HAP-1 (cell line): ENCODE measurements at places on chromosomes 12 and 14.

- DNase-seq = no peak
These were observed 101.7 kb downstream of the KIF21A start for GRCh38 chr12:39341179-39341578.

GRCh38 chr14:58280954-58281787 lies 17.2 kb upstream of the ARID4A start:
- no peak for DNase-seq

DNA sequence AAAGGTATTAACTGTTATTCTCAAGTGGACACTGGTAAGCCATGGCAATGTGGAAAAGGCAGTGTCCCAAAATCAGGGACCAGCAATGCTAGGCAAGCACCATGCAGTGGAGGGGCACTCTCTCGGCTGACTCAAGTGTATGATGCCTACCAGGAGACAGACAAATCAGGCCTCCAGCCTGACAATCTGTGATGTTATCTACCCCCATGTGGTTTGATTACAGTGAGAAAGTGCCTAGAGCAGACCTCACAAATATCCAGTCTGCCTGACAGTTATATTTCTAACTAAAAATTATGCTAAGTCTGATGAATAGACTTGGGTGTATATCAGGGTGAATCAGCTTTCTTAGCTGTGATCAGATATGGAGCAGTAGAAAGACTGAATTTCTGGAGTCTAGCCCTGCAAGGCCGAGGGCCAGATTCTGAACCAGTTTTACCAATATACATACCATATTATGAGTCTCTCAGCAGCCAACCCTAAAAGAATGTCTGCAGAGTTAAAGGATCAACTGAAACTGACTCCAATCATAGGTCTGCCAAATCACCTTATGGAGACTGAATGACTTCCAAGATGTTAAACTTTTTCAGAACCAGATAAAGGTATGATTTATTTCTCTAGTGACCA lies 3.2 kb downstream of the PLBD1 start:
- DNase-seq = no peak

DNA sequence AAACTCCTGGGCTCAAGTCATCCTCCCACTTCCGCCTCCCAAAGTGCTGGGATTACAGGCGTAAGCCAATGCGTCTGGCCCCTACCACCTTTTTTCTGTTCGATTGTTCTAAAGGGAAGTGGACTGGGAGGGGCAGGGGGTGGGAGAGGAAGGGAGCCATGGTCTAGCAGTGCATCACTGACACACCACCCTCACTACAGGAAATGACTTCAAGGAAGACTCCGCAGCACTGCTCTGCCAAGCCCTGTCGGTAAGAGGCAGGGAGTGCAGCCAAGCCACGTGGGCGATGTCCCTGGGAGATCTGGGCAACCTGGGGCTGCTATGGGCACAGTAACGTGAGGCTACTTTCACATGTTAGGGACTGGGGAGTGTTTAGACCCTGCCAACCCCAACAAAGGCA lies 18.0 kb downstream of the LRRC74A start:
- DNase-seq = peak; percentile 37

GRCh38 chr12:33795536-33795935 lies 226.8 kb upstream of the ALG10 start:
- no peak for DNase-seq

- no peak for DNase-seq
These were observed 52.2 kb downstream of the ST8SIA1 start for GRCh38 chr12:22282283-22282682.

GRCh38 chr14:93951635-93952540 lies 24.5 kb downstream of the ASB2 start:
- DNase-seq = no peak

- no peak for DNase-seq
These were observed 36.2 kb downstream of the EML1 start for GRCh38 chr14:99829450-99829849.

DNA sequence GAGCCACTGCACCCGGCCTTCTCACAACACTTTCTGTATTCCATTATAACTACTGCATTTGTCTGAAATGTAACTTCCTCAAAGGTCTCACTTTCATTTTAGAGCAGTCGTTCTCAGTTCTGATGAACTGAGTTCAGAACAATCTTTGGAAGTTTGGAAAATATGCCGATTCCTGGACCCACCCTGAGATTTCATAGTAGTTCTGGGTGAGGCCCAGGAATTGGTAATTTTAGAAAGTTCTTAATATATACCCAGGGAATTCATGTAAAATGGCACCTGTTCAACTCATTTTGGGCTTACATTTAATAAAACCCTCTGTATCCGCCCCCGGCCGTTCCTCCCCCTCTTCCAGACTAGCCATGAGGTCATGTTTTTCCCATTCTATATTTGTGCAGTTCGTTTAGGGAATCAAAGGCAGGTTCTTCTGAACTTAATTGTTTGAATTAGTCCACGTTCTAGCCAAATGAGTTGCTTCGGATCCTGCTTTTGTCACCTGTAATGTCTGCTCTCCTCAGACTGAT lies 5.9 kb downstream of the GSG1 start:
- DNase-seq = no peak

GRCh38 chr12:79233341-79233781 lies 368.8 kb downstream of the SYT1 start:
- no peak for DNase-seq

DNA sequence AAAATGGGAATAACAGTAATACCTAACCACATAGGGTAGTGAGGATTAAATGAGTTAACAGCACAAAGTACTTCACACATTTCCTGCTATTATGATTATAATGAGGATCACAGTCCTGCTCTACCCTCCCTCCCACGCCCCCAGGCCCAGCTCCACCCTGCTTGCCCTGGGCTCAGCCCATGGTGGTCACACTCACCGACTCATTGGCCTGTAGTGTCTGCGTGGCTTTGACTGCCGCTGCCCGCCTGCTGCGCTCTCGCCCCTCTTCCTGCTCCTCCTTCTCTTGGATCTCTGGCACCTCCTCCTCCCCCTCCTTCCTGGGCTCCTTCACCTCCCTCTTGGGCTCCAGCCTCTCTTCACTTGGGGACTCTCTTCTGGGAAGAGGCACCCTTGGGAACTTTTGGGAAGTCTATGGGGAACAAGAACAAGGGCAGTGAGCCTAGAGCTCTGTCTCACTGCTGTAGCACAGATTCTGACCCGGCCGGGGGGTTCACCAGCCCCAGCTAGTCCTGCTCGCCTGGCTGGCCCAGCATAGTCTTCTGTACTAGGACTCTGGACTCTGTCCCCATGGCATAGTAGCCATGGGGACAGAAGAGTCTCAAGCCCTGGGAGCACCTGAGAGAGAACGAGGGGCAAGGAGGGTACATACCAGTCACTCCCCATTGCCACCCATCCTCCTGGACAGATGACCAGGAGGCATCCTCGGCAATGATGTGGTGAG lies 7.1 kb upstream of the PNMA1 start:
- no peak for DNase-seq

DNA sequence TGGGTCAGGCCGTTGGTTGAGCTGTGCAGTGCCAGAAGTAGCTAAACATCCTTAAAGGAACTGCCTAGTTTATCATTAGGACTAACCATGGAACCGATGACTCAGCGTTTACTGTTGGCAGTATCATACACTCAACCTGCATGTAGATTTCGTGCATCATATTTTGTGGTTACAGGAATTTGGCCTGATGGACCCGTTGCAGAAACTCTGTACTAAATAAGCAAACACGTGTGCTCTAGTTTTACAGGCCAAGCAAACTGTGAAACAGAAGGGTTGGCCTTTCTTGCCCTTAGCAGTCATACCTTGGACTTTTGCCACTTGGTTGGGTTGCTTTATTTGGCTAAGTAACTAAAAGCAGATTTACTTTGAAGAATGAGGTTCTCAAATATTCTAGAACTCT lies 35.6 kb downstream of the DGLUCY start:
- DNase-seq = no peak

- no peak for DNase-seq
These were observed 452.4 kb downstream of the TMEM121 start for GRCh38 chr14:105978618-105979295.

DNA sequence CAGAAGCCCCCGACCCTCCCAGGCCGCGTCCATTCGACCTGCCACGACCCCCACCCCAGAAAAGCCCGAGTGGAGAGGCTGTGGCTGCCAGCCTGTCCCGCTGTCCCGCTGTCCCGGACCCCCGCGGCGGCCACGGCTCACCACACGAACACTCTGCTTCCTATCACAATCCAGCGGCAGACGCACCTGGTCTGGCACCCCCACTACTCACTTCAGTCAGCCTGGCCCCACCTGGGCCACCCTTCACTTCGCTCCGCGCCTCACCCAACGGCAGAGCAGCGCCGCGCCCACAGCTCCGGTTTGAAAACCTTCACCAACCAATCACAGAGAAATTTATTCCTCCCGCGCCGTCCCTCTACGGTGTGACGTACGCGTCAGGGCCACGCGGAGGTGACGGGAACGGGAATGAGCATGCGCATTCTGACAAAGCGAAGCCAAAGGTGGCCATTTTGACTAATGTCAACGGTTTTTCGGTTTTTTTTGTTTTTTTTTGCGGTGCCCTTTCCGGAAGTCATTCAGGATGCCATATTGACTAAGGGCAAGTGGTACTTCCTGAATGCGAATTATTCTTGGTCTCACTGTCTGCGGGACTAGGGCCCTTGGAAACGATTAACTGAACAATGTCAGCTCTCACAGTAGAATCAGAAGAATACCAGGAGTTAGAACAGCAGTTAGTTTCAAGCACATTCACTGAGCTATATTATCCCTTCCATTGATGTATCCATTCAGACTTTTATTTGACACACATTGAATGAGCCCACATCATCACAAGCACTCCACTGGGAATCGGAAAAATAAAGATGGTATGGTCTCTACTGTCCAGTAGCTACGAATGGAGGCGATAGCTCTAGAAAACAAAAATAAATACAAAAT lies at the start of gene RACGAP1:
Gene RACGAP1, minus strand, starts transcription at position 308 of the 873 bp plus-strand sequence. CDS start 8,779 bp downstream, outside the sequence.
- peak; percentile 96 for DNase-seq

DNA sequence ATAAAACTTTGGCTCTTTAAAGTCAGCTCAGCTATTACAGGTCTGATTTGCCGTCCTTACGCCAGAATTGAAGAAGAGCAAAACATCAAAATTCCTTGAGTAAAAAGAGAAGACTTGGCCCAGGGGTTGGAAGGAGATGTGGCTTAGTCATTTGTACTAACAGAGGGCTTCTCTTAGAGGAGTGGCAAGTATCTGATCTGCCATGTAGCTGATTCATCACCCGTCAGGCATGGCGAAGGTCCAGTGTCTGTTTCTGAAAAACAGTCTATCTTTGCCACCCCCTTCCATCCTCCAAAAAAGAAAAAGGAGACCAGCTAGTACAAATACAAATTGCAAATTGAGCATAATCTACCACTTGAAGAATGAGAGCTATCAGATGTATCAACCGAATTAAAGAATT lies 91.9 kb downstream of the RAD52 start:
- no peak for DNase-seq

DNA sequence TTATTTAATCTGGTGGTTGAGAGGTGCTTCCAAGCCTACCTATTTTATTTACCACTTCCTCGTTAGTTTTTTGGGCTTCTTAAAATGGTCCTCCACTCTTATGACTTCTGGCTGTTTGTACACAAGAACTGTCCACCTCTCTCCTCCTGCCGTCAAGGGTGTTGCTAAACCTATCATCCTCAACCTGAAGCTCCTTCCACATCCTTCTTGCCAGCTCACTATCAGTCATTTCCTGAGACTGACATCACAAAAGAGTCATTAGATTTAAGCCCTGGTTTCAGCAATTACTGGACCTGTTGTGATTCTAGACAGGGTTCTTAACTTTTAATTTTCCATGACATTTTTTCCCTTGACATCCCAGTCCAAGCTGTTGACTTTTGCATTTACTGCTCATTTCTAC lies 91.9 kb downstream of the BICD1 start:
- no peak for DNase-seq

DNA sequence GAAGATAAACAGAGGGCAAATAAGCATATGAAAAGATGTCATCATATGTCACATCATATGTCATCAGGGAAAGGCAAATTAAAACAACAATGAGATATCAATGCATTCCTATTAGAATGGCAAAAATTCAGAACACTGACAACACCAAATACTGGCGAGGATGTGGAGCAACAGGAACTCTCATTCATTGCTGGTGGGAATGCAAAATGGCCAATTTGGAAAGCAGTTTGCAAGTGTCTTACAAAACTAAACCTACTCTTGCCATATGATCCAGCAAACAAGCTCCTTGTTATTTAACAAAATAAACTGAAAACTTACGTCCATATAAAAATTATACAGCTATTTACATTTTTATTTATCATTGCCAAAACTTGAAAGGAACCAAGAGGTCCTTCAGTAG lies 32.7 kb downstream of the CPM start:
- DNase-seq = no peak

DNA sequence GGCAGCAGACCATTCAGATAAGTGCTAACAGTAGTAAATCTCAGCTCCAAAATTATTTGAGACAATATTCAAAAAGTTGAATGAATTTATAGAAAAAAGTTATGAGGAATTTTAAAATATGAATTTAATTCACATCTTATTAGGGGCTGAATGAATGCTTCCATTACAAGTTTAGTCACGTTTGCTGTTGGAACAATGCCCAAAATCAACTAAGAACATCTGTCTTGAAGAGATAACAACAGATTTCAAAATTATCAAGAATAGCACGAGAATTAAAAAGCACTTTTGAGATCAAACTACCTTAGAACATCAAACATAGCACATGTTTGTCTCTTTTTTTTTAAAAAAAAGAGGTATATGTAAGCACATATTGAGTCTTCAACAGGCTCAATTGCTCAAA lies 115.4 kb upstream of the PPFIA2 start:
- DNase-seq = no peak

DNA sequence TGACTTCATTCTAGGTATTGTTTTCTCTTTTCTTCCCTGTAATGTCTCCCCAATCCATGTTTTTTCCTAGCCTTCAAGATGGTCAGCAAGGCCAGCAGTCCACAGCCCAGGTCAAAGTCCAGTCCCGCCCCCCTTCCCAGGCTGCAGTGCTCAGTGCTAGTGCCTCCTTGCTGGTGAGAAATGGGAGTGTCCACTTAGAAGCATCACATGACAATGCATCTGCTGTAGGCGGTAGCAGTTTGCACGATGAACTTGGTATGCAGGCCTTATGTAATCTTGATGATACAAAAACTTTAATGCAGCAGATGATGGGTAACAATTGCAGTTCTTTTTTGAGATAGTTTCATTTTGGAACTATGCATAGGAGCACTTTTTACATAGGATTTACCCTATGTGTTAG lies 88.4 kb downstream of the PCNX1 start:
- DNase-seq = peak; percentile 20

DNA sequence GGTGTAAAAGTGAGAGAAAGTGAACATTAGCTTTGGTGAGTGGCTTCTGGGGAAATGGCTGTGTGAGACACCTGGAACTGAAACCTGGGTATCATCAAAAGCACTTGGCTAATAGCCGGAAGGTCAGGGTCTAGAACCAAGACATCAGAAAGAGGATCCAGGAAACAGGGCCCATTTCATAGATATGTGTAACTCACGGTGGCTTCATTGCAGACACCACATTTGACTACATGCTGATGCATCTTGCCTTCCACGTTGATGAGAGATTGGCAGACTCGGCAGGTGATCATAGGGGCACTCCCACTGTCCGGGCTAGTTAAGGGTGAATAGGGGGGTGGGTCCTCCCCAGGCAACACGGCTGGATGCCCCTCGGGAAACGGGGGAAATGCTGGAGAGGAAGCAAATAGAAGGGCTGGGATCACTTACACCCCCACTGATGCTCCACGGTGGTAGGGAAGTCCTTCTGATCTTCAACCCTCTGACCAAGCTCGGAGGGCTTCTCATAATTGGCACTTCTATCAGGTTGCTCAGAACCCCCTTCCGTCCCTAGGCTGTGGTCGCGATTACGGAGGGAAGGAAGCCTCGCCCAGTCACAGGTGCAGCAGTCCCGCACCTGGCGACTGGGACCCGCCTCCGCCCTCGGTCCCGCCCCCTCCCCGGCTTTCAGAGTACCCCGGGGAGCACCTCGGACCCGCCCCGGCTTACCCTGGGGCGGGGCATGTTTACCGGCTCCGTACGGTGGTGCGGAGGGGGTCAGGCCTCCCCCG lies 593 bp downstream of the PIP4P1 start:
- DNase-seq = peak; percentile 32
